Uterus (tissue), 4 donors: ENCODE measurements at places on chromosomes 7 and 10. TPM values are rescaled to one million over a fixed set of nuclear protein-coding genes. Genes with fewer than 3 reads are reported as not detected.
A peak's percentile ranks its signal among the peaks of the same experiment; 100 is the strongest.

- peak overlapping the region; percentile 61 for H3K27ac ChIP-seq
- DNase-seq = peak; percentile 52
- no peaks in the 10 kb centered on the region for H3K36me3 ChIP-seq
Observed at GRCh38 chr7:150903606-150904005, 51.3 kb downstream of the AOC1 start.

- H3K27me3 ChIP-seq = no peaks in the 10 kb centered on the region
- no peak overlapping the region for H3K4me3 ChIP-seq
- H3K36me3 ChIP-seq = no peaks in the 10 kb centered on the region
- no peak for DNase-seq
- H3K4me1 ChIP-seq = no peaks in the 10 kb centered on the region
- H3K27ac ChIP-seq = no peak overlapping the region
Observed at GRCh38 chr7:129561677-129562359, 49.7 kb upstream of the NRF1 start.

GRCh38 chr10:71084061-71084817 is 128.1 kb upstream of the UNC5B start:
- H3K27ac ChIP-seq = no peak overlapping the region
- H3K27me3 ChIP-seq = no peaks in the 10 kb centered on the region
- no peak overlapping the region for H3K4me3 ChIP-seq
- H3K4me1 ChIP-seq = no peaks in the 10 kb centered on the region
- no peaks in the 10 kb centered on the region for H3K36me3 ChIP-seq
- DNase-seq = no peak

DNA sequence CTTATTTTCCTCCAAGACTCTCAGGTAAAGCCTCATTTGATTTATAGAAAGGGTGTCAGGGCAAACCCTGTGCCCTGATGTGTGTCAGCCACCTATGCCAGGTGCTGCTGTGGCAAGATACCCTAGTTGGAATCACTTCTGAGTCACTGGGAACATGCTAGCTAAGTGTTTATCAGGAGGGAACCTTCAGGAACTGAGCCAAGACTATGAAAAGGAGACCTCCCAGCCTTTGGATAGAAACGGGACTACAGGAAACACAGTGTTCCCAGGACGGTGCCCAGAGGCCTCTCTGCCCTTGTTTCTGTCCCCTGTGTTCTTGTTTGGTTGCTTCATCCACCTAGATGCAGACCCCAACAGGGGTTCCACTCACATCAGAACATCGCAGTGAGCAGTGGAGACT is 28.5 kb downstream of the CNNM1 start:
- H3K36me3 ChIP-seq = no peaks in the 10 kb centered on the region
- no peaks in the 10 kb centered on the region for H3K27me3 ChIP-seq
- H3K4me3 ChIP-seq = no peak overlapping the region
- H3K27ac ChIP-seq = no peak overlapping the region

GRCh38 chr7:155829796-155830470 is 17.7 kb upstream of the SHH start:
- no peak for DNase-seq
- H3K27me3 ChIP-seq = no peaks in the 10 kb centered on the region
- H3K4me3 ChIP-seq = no peak overlapping the region
- no peaks in the 10 kb centered on the region for H3K36me3 ChIP-seq

DNA sequence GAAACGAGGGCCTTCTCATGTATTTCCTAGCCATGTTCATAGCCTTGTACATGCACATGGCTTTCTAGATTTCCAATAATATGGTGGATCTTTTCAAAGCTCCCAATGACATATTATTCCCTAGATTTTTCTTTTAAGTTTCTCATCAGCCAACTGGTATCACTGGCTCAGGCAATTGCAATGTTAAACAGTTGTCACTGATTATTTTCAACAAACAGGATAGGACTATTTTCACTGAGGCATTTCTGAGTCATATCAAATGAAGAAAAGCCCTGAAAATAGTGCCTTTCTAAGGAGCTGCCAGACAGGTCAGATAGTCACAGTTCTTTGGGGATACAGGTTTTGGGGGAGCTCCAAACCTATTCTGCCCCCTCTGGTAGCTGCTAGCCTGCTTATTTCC is 4.5 kb upstream of the LMTK2 start:
- H3K4me1 ChIP-seq = no peaks in the 10 kb centered on the region
- H3K27me3 ChIP-seq = no peaks in the 10 kb centered on the region
- H3K4me3 ChIP-seq = no peak overlapping the region
- no peaks in the 10 kb centered on the region for H3K36me3 ChIP-seq
- H3K27ac ChIP-seq = no peak overlapping the region

GRCh38 chr10:81108516-81109199 is 571.0 kb downstream of the SH2D4B start:
- H3K27ac ChIP-seq = no peak overlapping the region
- no peaks in the 10 kb centered on the region for H3K36me3 ChIP-seq
- H3K4me1 ChIP-seq = no peaks in the 10 kb centered on the region
- H3K4me3 ChIP-seq = no peak overlapping the region
- DNase-seq = no peak

GRCh38 chr10:62545160-62546066 is 171.2 kb downstream of the ZNF365 start:
- no peaks in the 10 kb centered on the region for H3K36me3 ChIP-seq
- no peaks in the 10 kb centered on the region for H3K27me3 ChIP-seq
- no peak overlapping the region for H3K27ac ChIP-seq
- DNase-seq = peak; percentile 29

DNA sequence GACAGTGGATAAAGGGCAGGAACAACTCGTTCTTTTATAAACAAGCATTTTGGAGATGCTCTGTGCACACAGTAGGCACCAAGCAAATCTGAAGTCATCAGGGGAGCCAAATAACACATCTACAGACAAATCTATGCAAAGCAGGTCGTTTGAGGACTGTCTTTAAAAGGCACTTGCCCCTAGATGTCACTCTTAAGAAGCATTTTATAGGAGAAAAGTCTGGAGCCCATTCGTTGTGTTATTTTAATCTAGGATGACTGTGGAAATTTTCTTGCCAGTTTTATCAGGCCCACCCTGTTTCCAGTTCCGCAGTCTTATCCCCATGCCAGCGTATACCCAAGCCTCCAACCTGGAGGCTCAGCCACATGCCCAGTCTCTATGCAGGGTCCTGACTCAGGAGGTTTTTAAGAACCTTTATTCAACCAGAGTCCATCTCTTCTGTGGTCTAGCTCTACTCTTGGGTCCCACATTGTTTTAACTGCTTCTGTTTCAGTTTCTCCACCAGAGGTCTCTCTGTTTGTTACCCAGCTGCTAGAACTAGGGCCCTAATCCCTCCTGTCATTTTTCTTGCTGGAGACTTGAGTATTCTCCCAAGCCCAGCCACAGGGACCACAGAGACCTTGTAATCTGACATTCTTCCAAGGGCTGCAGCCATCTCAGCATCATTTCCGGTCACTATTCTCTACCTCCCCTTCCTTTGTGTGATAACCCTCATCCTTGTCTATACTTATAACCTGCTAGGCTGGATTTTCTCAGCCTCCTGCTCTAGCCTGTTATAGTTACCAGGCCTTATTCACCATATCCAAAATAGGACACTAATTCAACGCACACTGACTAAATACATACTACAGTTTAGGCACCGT is 26.7 kb downstream of the PIK3CG start:
- no peaks in the 10 kb centered on the region for H3K4me1 ChIP-seq
- H3K4me3 ChIP-seq = no peak overlapping the region
- no peak for DNase-seq
- no peaks in the 10 kb centered on the region for H3K36me3 ChIP-seq
- H3K27me3 ChIP-seq = no peaks in the 10 kb centered on the region

GRCh38 chr7:50394315-50394714 is 55.8 kb downstream of the FIGNL1 start:
- no peaks in the 10 kb centered on the region for H3K36me3 ChIP-seq
- no peak overlapping the region for H3K4me3 ChIP-seq
- H3K4me1 ChIP-seq = no peaks in the 10 kb centered on the region
- no peak for DNase-seq
- H3K27ac ChIP-seq = no peak overlapping the region

- no peak overlapping the region for H3K4me3 ChIP-seq
- no peaks in the 10 kb centered on the region for H3K27me3 ChIP-seq
- H3K4me1 ChIP-seq = peaks cover 4% of the 10 kb centered on the region
- H3K27ac ChIP-seq = no peak overlapping the region
- no peaks in the 10 kb centered on the region for H3K36me3 ChIP-seq
Observed at GRCh38 chr10:63763744-63764143, 242.5 kb downstream of the REEP3 start.

DNA sequence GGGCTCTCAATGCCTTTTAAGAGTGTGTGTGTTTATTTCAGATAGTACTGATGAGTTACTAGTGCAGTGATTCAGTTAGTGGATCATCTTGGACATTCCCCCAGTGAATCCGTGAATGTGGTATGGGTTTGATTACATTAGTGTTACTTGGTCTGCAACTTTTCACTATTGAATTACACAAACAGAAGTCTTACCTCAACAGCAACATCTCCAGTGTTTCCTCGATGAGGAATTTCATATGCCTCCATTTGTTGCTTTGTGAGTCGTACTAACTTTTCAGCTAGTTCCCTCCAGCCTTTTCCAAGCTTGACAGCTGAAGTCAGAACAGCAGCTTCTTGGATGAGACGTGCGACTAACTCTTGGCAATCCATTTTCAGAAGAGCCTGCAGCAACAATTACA is 63.2 kb downstream of the MACC1 start:
- H3K36me3 ChIP-seq = no peaks in the 10 kb centered on the region
- no peaks in the 10 kb centered on the region for H3K4me1 ChIP-seq
- H3K27ac ChIP-seq = peak overlapping the region; percentile 69
- no peak for DNase-seq

GRCh38 chr10:111207500-111207899 is 130.7 kb downstream of the ADRA2A start:
- no peaks in the 10 kb centered on the region for H3K27me3 ChIP-seq
- H3K4me1 ChIP-seq = peaks cover 5% of the 10 kb centered on the region
- H3K4me3 ChIP-seq = no peak overlapping the region
- H3K36me3 ChIP-seq = no peaks in the 10 kb centered on the region
- DNase-seq = no peak

GRCh38 chr7:5838761-5839500 is 41.7 kb upstream of the OCM start:
- no peaks in the 10 kb centered on the region for H3K36me3 ChIP-seq
- H3K27ac ChIP-seq = no peak overlapping the region
- H3K4me3 ChIP-seq = no peak overlapping the region
- no peaks in the 10 kb centered on the region for H3K4me1 ChIP-seq

GRCh38 chr10:20625868-20626267 is 271.2 kb downstream of the NEBL start:
- H3K36me3 ChIP-seq = no peaks in the 10 kb centered on the region
- no peaks in the 10 kb centered on the region for H3K4me1 ChIP-seq
- DNase-seq = no peak
- no peak overlapping the region for H3K4me3 ChIP-seq

The SMO gene
- 7.4 TPM for total RNA-seq

The SLC26A5 gene
- total RNA-seq = not detected

The COL17A1 gene
- 0.98 TPM for total RNA-seq

The ZPBP gene
- not detected for total RNA-seq

The TFPI2 gene
- not detected for total RNA-seq
